ENCODE measurements at places on chromosomes 2 and 18.

DNA sequence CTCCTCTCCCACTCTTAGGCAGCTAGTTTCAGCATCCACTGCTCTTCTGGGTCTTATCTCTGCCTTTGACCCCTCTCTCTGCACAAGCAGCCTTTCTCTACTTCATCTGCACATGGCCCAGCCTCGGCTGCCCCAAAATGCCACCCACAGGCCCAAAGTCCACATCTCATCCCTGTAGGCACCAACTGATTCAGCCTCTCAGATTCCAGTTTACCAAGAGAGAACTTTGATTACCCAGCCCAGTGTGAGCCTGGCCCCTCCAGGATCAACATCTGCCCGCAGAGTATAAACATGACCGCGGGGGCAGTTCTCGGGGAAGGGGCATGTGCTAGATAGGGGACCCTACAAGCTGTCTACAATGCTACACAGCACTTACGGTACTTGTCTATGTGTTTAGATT, 141.7 kb downstream of the RTN4 start:
- no peak overlapping the region for H3K27ac ChIP-seq
- no peak overlapping the region for H3K4me3 ChIP-seq
- H3K36me3 ChIP-seq: no peaks in the 10 kb centered on the region
- H3K4me1 ChIP-seq: peaks cover 10% of the 10 kb centered on the region

DNA sequence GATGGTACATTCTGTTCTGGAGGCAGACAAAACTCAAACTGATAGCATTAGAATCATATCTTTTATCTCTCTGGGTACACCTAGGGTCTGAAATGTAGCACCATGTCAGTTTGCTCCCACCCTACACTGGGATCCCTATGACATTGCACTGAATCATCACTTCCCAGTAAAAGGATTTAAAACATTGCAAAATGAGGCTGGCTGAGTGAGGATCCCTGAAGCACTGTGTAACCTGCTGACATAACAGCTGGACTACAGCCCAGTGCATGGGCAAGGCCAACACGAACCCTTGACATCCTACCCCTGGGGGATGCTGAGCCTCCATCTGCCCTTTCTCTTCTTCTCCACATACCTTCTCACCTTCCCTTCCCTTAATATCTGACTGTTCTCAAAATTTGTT, 253.2 kb downstream of the TTC32 start:
- H3K4me1 ChIP-seq: no peaks in the 10 kb centered on the region
- no peak overlapping the region for H3K4me3 ChIP-seq
- H3K27ac ChIP-seq: no peak overlapping the region
- H3K27me3 ChIP-seq: peaks cover 4% of the 10 kb centered on the region
- no peak for DNase-seq

DNA sequence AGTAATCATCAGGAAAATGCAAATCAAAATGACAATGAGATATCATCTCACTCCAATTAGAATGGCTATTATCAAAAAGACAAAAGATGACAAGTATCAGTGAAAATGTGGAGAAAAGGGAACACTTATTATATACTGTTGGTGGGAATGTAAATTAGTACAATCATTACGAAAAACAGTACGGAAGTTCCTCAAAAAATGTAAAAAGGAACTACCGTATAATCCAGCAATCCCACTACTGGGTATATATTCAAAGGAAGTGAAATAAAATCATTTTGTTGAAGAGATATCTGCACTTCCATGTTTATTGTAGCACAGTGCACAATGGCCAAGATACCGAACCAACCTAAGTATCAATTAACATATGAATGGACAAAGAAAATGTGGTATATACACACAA, 52.4 kb upstream of the TEX51 start:
- H3K4me1 ChIP-seq: no peaks in the 10 kb centered on the region
- H3K4me3 ChIP-seq: no peak overlapping the region
- no peak overlapping the region for H3K27ac ChIP-seq
- no peak for DNase-seq

DNA sequence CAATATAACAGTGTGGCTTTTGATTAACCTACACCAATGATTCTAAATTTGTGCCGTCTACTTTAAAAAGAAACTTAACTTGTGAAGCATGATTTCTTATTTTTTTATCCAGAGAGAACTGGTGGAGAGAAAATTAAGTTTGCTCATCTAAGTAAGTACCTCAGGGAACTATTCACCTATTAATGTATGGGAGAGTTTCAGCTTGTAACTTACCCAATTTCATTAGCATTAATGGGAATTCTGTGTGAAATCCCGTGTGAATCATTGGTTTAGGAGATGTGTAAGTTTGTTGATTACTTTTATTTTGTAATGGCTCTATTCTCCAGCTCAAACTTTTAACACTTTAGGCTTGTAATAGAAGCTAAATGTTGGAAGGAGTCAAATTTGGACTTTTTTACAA, 1061.5 kb downstream of the TDRD15 start:
- no peak for DNase-seq
- H3K4me1 ChIP-seq: no peaks in the 10 kb centered on the region
- H3K27me3 ChIP-seq: no peaks in the 10 kb centered on the region

DNA sequence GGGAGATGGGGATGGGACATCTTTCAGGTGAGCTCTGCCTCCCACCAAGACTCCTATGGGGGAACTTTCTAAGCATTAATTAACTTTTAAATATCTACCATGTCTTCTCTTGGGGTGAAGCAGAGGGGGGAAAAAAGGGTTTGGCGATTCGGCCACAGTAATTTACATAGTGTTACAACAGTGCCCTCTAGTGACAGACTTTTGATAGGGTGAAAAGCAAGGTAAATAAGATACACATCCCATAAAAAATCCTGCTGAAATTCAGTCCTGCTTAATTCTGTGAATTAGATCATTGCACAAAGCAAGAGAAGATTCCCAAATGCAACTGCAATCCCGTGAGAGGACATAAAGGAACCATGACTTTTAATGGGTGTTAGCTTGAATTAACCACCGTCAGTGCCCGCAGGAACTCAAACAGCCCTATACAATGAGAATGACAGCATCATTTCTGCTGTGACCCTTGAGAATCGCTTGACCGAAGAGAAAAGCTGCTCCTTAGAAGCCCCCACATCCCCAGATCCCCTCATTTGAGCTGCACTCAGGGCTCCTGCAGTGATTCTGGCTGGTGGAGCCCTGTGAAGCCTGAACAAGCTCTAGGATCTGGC, 32.8 kb downstream of the FAM124B start:
- no peaks in the 10 kb centered on the region for H3K36me3 ChIP-seq
- H3K27ac ChIP-seq: no peak overlapping the region
- DNase-seq: peak; percentile 26
- no peak overlapping the region for H3K4me3 ChIP-seq

- no peak overlapping the region for H3K27ac ChIP-seq
- no peak for DNase-seq
- no peak overlapping the region for H3K4me3 ChIP-seq
- H3K27me3 ChIP-seq: no peaks in the 10 kb centered on the region
These were observed 144.6 kb upstream of the LYPD1 start for GRCh38 chr2:132814651-132815050.

DNA sequence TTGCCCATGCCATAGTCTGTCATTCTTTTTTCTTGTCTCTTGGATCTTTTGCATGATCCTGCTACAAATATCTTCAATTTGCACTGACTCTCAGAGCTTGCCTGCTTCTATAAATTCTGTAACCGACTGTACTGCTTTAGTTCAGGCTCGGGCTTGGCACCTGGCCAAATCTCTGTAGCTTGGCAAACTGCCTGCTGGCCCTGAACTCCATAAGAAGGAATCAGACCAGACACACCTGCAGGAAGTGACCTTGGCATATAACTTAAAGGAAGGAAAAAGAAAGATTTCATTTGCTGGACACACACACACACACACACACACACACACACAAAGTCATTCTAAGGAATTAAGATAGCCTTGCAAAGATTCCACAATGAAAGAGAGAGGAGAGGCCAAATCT, 291.2 kb upstream of the DDX18 start:
- H3K4me1 ChIP-seq: no peaks in the 10 kb centered on the region
- DNase-seq: no peak
- H3K4me3 ChIP-seq: no peak overlapping the region
- H3K36me3 ChIP-seq: no peaks in the 10 kb centered on the region

DNA sequence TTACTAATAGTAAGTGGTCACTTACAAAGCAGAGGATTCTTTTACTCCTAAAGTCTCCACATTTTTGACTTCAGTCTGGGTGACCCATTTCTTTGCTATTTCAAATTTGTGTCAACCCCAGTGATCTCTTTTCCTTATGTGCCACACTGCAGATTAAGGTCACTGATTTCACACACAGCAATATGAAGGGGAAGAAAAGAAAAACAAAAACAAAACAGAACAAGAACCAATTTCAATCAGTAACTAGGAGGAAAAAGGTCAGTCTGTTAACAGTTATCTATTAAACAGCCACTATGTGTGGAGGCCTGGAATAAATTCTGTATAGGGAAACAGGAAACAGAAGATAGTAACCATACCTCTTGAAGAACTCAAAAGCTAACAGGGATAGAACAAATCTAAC, 72.0 kb upstream of the ACVR2A start:
- H3K36me3 ChIP-seq: no peaks in the 10 kb centered on the region
- no peak overlapping the region for H3K4me3 ChIP-seq
- H3K4me1 ChIP-seq: no peaks in the 10 kb centered on the region
- no peak for DNase-seq
- H3K27ac ChIP-seq: no peak overlapping the region

- H3K27me3 ChIP-seq: peaks cover 13% of the 10 kb centered on the region
- no peaks in the 10 kb centered on the region for H3K36me3 ChIP-seq
- H3K4me3 ChIP-seq: no peak overlapping the region
- H3K4me1 ChIP-seq: peaks cover 10% of the 10 kb centered on the region
These were observed 19.3 kb downstream of the SPEG start for GRCh38 chr2:219453671-219454590.

DNA sequence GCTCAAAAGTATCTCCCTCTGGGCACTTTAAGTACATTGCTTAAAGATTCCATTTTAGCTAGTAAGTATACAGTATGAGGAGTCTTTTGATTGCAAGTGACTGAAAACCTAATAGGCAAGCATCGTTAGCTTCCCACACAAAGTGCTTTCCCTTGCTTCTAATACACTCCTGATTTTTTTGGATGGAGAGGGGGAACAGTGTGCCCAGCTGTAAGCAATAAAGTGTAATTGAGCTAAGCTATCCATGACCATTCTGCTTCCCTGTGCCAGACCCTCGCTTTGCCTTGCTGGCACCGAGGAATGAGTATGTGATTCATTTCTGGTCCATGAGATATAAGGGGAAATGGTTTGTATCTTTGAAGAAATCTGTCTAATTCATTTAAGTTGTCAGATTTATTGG, 3.8 kb upstream of the ZNF24 start:
- no peak overlapping the region for H3K27ac ChIP-seq
- peaks cover 12% of the 10 kb centered on the region for H3K36me3 ChIP-seq
- H3K4me3 ChIP-seq: no peak overlapping the region
- H3K4me1 ChIP-seq: peaks cover 20% of the 10 kb centered on the region

DNA sequence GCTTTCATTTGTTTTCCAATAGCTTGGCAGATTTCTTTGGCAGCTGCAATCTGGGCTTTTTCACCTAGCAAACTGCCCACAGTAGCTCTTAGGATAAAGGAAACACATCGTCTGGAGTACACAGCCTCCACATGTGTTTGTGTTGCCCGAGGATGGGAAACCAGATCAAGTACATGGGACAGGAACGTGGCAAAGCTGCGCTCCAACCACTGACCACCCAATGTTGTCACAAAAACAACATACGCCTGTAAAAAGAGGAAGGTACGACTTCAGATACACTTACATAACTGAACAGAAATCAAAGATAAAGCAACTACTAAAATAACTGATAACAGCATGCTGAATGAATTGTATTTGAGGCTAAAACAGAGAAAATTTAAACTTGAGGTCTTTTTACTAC, 15.5 kb downstream of the HEATR5B start:
- peaks cover 42% of the 10 kb centered on the region for H3K36me3 ChIP-seq
- no peaks in the 10 kb centered on the region for H3K27me3 ChIP-seq
- no peak overlapping the region for H3K4me3 ChIP-seq
- DNase-seq: no peak
- H3K4me1 ChIP-seq: peaks cover 3% of the 10 kb centered on the region

GRCh38 chr2:33409417-33409955, 67.0 kb upstream of the RASGRP3 start:
- no peaks in the 10 kb centered on the region for H3K4me1 ChIP-seq
- H3K36me3 ChIP-seq: no peaks in the 10 kb centered on the region
- H3K27ac ChIP-seq: no peak overlapping the region
- H3K4me3 ChIP-seq: no peak overlapping the region
- DNase-seq: no peak
- H3K27me3 ChIP-seq: peaks cover 13% of the 10 kb centered on the region

DNA sequence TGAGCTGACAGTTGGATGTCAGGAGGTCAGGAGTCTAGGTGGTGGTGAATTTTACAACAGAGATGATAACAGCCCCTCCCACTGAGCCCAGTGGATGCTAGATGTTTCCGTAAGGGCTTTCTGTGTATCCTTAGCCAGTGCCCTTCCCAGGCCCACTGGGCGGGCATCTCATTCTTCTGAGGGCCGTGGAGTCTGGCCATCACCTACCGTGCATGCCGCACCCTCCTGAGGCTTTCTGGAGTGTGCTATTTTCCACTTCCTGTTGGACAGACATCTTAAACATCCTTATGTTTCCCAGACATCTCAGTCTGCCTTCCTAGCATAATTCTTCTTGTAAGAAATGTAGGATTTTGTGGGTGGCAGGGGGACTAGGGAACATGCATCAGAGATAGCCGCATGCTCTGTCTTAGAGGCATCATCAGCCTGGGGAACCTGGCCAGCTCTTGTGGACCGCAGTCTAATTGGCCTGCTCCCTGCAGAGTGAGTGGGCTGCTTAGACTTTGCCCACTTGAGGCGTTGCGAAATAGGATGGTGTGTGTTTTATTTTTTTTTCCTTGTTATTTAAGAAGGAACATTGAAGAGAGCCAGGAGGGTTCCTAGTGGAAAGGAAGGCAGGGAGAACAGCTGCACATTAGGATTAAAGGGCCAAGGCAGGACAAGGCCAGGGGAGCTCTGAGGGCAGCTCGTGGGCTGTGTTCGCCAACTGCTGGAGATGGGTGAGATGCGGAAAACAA, 135.8 kb downstream of the SH3RF3 start:
- H3K4me3 ChIP-seq: no peak overlapping the region
- no peaks in the 10 kb centered on the region for H3K27me3 ChIP-seq
- DNase-seq: no peak
- no peaks in the 10 kb centered on the region for H3K4me1 ChIP-seq
- H3K36me3 ChIP-seq: no peaks in the 10 kb centered on the region
- H3K27ac ChIP-seq: no peak overlapping the region
